ENCODE measurements at places on chromosomes 2 and 18.

DNA sequence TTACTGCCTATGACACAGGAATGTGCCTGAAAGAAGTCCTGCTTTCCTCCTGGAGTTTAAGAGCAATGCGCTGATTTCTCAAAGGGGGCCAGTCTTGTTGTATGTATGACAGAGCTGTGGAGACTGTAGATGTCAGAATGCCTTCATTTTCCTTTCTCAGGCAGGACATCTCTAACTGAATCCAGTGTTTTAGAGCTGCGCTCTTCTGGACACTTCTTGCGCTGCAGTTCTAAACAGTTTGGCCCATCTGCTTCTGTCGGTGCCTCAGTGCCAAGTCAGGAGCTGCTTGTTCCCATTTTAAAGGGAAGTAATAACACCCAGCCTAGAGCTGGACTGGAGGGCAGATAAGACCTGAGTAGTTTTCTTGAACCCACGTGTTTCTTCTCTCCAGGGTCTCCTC lies 91.4 kb downstream of the ESCO1 start:
- no peak for DNase-seq

GRCh38 chr2:11250400-11251196 lies 93.8 kb downstream of the ROCK2 start:
- no peak for DNase-seq

DNA sequence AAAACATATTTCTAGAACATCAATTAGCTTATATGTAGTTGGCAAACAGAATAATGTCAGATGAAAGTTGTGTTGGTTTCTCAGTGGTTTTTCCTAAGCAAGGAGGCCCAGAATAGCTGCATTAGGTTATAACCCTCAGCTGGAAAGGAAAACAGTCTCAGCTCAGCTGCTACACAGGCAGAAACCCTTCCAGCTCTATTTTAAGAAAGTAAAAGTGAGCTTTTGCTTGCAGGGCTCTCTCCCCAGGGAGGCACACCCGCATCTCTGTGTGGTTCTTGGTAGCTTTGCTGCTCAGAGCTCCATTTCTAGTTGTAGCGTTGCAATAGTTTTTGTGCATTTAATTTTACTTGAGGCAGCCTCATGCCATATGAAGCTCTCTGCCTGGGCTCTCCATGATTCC lies 54.6 kb downstream of the PIKFYVE start:
- DNase-seq = no peak

DNA sequence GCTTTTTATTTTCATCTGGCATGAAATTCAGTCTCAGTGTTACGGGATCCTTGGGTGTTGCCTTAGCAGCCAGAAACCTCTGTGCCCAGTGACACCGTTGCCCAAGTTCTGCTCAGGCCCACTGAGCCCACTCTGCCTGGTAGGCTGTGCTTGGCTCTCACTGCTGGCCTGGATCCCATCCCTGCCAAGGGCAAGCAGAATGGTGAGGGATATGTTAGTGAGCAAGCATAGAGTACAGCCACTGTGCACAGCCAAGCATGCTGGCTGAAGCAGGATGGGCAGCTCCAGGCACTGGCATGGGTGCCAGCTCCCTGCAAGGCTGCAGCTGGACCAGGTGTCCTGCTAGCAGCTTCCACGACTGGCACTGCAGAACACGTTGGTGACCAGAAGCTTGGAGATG lies 194.7 kb upstream of the TFPI start:
- no peak for DNase-seq

- no peak for DNase-seq
Measured at GRCh38 chr2:155665704-155666103, 666.8 kb downstream of the NR4A2 start.

GRCh38 chr2:102872388-102872787 lies 110.6 kb downstream of the TMEM182 start:
- DNase-seq = no peak

Measured in NCI-H187 treated with DMSO at 0.1 percent for 48 hours (cell line).